Esophagus squamous epithelium (tissue), 5 donors: ENCODE measurements at places on chromosomes 2 and 18.

DNA sequence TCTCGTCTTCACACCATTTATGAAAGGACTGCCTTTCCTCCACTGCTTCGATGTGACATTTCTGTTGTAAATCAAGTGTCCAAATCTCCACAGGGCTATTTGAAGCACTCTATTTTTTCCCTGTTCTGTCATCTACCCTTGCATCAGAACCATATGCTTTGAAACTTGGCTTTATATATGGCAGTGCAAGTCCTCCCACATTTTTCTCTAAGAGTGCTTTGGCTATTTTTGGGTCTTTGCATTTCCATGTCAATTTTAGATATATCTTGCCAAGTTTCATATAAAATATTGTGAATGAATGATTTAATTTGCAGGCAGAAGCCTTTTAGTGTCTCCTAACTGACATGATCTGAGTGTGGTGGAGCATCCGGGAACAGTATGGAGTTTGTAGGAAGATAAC, 37.8 kb upstream of the CBLN2 start:
- no peak for DNase-seq

DNA sequence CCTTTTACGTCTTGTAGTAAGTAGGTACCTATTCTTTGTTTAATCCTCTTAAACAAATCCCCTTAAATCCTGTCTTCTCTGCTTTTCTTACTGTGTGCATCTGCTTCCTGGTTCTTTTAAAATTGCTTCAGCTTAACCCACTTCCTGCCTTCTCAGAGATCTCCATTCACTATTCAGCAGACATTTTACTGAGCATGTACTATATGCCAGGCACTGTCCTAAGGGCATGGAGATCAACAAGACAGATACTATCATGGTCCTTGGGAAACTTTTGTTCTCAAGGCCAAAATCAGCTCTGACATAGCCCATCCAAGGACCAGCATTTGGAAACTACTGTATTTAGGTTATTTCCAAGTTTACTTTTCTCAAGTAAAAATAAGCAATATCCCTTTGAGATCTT, 227.5 kb downstream of the TPGS2 start:
- no peak for DNase-seq

DNA sequence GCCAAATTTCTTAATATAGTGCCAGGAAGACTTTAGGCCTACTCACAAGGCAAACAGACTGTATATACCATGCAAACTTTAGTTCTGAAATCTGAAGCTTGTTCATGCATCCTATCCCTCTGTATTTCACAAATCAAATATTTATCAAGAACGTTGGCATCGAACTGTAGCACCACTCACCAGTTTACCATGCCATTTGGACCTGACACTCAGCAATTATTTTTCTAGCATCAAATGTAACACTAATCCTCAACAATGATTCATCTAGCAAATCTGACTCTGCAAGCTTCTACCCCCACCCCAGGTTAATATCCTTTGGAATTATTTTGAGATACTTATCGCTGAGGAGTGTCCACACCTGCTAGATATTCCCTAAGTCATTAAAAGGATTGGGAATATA, 1506.6 kb downstream of the LRP1B start:
- no peak for DNase-seq

- DNase-seq = no peak
Observed at GRCh38 chr2:11910971-11911370, 164.5 kb downstream of the LPIN1 start.

GRCh38 chr2:31980674-31981356, 30.0 kb downstream of the MEMO1 start:
- no peak for DNase-seq
